GM12891 (cell line): ENCODE measurements at places on chromosomes 13 and 19.

DNA sequence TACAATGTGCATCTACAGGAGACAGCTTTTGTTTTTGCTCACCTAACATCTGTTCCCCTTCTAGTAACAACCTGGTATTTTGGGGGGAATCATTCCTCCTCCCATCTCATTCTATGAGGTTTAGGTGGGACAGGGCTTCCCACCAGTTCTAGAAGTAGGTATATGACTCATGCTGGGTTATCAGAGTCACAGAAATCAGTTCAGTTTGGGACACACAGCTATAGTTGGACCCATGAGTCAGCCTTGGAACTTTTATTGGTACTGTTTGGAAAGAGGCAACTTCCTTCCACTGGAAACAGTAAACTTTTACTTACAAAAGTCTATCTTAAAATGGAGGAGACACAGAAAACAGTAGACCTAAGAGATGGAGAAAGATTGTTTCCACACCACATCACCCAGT lies 185.5 kb downstream of the DNAJC3 start:
- DNase-seq: no peak

GRCh38 chr13:97848886-97849285 lies 104.6 kb upstream of the IPO5 start:
- no peak for DNase-seq

DNA sequence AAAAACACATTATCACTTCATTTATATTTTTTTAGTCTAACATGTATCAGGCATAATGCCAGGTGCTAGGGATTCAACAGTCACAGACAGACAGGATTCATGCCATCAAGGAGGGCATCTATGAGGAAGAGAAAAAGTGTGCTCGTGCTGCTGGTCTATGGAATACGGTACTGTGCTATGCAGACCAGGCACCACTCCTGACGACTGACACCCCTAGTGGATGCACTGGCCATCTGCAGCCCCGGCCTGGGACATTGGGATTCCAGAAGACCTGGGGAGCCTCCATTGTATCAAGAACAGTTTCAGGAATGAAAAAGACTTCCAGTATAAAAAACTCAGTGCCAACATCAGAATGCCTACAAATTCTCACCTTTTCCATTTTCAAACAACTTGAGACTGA lies 94.0 kb downstream of the KLF12 start:
- peak; percentile 19 for DNase-seq

DNA sequence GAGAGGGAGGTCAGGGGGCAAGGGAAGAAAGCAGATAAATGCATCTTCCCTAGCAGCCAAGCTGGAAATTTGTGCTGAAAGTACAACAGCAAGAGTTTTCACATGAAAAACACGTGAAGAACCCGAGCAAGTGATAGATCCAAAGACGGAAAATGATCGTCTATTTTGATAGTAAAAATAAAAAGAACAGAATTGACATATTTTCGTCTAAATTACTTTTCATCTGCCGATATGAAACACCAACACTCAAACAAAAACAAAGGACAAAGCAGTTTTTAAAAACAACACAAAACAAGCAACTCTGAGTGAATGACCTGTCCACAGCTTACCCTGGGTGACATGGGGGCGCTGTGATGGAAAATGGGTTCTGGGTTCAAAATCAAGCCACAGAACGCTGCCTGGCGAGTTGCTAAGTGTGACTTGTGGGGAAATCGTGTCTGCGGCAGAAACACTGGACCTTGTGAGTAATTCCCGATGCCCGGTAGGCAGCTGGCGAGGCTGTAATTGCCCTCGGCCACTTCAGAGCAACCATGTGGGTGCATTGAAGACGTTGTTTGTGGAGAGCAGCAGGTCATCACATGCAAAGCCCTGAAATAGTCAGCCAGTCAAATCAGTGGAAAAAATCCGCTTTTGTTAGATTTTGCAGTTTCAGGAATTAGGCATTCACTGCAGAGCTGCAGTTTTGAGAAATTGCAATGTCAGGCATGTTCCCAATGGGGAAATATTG lies 7.4 kb downstream of the SOX1 start:
- no peak for DNase-seq

- DNase-seq: no peak
Measured at GRCh38 chr19:4709440-4710280, 14.0 kb downstream of the DPP9 start.

DNA sequence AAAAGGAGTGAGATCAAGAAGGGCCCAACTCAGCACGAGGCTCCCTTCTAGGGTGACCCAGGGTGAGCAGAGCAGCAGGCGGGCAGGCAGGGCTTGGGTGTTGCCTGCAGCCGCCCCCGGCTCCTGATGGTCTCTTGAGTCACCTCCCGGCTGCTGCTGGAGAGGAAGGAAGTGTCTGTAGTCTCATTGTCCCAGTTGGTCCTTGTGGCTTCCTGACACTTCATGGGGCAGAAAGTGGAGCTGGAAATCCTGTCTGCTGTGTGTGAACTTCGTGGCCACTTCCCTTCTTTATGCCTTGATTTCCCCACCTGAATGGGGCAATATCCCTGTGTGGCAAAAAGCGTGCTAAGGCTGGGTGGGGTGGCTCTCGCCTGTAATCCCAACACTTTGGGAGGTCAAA lies 2.5 kb downstream of the MAP1S start:
- no peak for DNase-seq
